Suppressor macrophage treated with lipopolysaccharide for 4 hours (primary cell): ENCODE measurements at places on chromosomes 5 and 9.
A peak's percentile ranks its signal among the peaks of the same experiment; 100 is the strongest.

GRCh38 chr5:1948111-1948510, 65.4 kb upstream of the IRX4 start:
- no peak for DNase-seq

DNA sequence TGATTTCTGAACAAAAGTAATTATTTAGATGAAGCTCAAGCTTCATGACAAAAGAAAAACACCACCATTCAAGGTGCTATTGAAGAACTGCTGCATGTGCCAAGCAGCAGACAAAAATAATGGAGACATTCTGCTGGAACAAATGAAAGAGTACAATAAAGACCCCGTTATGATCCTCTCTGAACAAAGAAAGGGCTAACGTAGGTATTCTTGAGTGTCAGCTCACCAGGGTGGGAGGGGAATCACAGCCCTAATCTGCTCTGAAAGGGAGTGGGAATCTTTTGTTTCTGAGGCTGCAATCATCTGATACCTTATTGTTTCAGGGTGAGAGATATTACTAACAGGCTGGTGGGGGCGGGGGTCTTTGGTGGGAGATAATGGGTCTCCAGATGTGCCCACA, 15.4 kb downstream of the CEMIP2 start:
- no peak for DNase-seq

DNA sequence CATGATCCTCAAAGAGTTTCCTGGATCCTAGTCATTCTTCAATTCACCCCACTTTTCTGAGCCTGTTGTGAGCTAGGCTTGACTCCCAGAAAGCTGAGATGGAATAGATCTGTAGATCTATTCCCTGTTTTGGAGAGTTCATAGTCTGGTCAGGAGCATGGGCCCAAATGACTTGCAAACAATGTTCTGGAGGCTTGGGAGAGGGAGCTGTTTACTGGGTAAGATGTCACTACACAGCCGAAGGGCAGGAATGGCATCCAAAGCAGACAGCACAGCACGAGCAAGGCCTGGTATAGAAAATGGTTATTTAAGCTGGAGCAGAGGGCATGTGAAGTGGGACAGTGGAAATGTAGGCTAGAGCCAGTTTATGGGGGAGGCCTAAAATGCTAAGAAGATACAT, 152.5 kb upstream of the ALDH1B1 start:
- DNase-seq: no peak

DNA sequence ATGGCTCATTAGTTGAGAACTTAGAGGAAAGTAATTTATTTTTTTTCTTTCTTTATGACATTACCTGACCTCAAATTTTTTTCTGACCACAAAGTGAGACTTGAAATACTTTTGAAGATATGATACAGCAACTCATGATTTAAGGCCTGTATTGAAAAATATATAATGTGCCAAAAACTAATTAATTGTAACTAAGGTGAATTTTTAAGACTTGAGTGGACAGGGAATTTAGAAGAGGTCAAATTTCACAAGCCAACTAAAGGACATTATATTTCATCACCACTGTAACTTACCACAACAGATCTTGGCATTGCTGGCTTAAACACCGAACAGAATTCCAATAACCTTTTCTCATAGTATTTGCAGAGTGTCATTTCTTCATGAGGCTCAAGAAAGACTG, 1.8 kb downstream of the CCNH start:
- DNase-seq: no peak

DNA sequence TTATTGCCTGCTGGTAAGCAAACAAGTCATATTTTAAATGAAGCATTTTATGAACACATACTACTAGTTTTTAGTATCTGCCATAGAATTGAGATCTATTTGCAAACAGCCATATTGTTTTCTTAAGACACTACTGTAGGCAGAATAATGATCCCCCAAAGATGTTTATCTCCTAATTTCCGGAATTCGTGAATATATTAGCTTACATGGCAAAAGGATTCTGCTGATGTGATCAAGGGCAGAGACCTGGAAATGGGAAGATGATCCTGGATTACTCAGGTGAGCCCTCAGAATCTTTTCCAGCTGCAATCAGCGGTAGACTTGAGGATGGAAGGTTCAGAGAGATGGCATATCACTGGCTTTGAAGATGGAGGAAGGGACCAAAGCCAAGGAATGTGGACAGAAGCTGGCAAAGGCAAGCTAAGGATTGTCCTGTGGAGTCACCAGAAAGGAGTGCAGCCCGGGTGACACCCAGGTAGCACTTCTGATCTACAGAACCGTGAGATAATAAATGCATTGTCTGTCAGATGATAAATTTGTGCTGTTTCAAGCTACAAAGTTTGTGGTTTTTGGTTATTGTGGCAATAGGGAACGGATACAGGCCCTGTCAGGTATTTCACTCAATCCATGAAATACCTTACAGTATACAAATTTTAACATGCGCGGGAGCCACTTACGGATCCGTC, 1.0 kb upstream of the ERCC6L2 start:
- DNase-seq: no peak

- no peak for DNase-seq
These were observed 41.0 kb downstream of the ALDH1A1 start for GRCh38 chr9:72911816-72912215.

DNA sequence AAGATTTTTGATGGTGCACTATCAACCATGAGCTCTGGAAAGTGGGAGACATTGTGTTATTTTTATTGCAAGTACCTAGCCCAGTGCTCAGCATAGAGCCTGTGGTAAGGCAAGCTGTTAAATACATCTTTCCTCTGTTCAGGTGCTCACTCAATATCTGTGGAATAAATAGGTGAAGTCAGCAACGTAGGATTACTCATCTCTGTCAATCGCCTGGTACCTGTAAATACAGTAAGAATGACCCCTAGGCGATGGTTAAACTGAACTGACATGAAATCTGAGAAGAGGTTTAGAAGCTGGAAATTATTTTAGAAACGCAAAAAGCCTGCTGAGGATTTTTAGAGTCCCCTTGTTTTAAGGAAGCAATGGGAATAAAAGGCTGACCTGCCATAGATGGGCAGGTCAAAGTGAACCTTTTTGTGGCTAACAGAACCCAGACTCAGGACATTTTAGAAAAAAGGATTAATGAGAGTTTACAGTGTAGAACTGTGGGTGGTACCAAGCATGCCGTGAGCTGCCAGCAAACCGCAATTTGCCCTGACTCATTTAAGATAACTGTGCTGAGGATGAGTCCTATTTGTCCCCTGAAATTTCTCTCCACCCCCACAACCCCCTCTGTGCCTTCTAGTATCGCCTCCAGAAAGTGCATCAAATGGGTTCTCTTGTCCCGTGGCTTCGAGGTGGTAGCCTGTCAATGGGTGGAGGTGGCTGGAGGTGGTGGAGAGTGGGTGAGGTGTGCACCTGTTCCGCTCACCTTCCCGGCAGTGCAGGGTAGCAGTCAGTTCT, 375.1 kb downstream of the MED10 start:
- DNase-seq: no peak

- peak; percentile 92 for DNase-seq
These were observed at the start of gene SLC1A3 for GRCh38 chr5:36606428-36607113. Gene SLC1A3 (plus strand): TSS chr5:36606606. CDS start chr5:36608424, 1,818 bp downstream.

DNA sequence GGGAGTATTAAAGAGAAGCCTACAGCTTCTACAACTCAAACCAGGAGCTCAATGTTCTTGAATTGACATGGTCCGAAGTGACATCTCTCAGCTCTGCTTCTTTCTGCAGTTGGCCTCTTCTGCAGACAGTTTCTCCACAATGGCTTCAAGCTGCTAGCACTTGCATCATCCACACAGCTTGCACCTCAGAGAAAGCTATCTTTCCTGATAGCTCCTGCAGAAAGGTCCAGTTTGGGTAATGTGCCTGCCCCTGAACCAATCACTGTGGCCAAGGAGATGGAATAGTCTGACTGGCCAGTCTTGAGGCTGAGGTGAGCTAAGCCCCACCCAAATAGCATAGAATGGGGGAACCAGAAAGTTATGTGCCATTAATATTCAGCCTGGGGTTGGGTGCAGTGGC, 95.8 kb upstream of the ABCA1 start:
- no peak for DNase-seq

GRCh38 chr5:35134278-35135030, 86.7 kb upstream of the AGXT2 start:
- no peak for DNase-seq

DNA sequence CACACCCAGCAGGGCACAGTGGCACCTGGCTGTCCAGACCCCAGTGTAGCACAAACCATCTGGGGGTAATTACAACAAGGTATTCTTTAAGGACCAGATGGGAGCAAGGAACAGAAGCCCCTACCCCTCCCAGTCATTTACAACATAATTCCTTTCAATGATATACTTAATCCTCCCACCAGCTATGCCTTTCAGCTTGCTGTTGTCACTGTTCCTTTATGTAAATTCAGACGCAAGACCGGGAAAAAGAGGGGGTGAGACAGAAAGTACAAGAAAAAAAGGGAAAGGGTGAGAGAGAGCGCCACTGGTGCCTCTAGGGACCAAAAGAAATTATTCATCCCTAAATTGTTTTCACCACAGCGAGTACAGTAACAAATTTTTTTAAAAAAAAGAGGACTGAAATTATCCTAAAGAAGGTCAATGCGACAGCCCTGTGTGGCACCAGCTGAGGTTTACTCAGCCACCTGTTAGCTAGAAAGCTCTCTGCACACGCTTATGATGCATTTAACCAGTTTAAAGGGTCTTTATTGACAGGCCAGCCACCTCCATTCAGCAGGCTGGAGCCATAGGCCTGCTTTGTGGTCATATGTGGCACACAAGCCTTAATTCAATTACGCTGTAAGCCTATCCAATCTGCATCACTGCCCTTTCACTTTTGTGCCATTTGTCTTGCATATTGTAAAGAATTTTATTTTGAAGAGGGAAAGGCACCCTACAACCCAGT, 210.2 kb upstream of the ISL1 start:
- DNase-seq: no peak

GRCh38 chr9:36213387-36213786, 22.7 kb downstream of the CLTA start:
- DNase-seq: no peak

DNA sequence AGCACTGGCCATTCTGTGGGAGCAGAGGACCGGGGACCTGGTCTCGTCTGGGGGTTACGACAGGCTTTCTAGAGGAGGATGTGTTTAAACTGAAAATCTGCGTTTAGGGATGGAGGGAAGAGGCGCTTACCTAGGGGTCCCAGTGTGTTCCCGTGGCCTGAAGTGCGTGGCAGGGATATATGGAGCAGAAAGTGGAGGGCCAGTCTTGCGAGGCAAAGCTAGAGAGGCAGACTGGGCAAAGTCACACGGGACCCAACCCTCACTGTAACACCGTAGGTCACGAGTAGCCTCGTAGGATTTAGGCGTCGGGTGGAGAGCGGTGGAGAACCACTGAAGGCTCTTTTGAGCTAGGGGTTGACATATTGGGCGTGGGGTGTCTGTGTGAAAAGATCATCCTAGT, 32.8 kb upstream of the POMT1 start:
- DNase-seq: no peak

DNA sequence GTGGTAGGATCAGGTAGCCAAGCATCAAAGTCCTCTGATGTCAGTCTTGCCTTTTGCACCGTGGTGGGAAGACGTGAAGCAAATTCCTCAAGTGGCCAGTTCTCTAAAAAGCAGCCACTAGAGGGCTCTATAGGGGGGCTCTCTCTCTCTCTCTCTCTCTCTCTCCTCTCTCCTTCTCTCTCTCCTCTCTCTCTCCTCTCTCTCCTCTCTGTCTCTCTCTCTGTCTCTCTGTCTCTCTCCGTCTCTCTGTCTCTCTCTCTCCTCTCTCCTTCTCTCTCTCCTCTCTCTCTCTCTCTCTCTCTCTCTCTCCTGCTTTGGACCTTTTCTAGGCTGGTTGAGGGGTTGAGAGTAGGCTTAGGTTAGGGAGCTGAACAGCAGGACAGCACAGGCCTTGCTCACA, 13.9 kb upstream of the OSMR start:
- DNase-seq: peak; percentile 38

DNA sequence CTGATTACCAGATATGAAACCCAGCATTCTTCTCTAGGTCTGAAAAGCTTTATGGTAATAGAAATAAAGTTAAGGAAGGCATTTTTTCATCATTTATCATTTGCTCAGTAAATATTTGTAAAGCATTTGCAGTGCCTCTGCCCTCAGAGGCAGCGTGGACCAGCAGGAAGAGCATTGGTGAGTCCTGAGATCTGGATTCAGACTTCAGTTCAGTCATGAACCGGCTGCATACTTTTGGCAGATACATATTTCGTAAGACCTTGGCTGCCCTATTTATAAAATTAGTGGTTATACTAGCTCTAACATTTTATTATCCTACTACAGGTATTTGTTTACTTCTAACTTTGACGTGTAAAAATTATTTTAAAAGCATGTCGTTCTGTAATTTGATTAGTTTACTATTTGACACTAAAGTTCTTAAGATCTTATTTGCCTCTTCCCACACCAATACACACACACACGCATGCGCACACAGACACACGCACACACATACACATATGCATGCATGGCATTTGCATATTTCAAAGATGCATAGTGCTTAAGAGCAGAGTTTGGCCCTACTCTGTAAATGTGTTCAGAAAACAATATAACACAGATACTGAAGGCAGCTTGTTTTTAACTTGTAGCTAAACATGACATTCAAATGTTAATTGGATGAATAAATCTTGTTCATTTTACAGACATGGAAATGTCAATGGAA, 101.9 kb downstream of the RPS23 start:
- DNase-seq: no peak

GRCh38 chr9:125284855-125285254, 23.2 kb downstream of the GAPVD1 start:
- no peak for DNase-seq

- DNase-seq: peak; percentile 47
These were observed 16.2 kb downstream of the SIL1 start for GRCh38 chr5:139181835-139182452.

GRCh38 chr9:16575986-16576245, 294.6 kb downstream of the BNC2 start:
- no peak for DNase-seq

GRCh38 chr9:131263701-131264100, 12.6 kb downstream of the FAM78A start:
- no peak for DNase-seq

- DNase-seq: peak; percentile 78
These were observed 11.4 kb downstream of the BASP1 start for GRCh38 chr5:17228821-17229291.

GRCh38 chr5:96219580-96220281, 213.3 kb downstream of the PCSK1 start:
- DNase-seq: peak; percentile 22
